ENCODE measurements at places on chromosomes 16 and 17.

- no peak for DNase-seq
These were observed 29.9 kb downstream of the DCUN1D3 start for GRCh38 chr16:20870122-20870820.

DNA sequence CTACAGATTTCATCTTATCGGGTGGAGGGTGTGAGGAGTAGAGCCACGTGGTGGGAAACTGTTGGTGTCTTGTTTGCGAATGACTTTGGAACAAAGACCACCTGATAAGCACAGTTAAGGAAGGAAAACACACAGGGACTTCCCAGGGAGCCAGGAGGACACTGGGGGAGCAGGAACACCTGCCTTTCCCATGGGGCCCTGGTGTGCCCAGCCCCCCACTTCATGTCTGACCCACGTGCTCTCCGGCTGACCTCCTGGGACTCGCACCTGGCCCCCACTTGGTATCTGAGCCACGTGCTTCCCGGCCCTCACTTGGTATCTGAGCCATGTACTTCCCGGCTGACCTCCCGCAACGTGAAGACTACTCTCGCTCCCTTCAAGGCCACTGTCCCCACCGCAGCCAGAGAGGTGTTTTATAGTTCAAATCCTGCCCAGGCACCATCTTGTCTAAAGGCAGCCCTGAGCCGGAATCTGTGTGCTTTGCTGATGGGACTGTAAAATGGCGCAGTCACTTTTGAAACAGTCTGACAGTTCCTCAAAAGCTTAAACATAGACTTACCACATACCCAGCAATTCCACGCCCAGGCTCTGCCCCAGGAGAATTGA is 5.4 kb upstream of the CSNK1D start:
- no peak for DNase-seq

DNA sequence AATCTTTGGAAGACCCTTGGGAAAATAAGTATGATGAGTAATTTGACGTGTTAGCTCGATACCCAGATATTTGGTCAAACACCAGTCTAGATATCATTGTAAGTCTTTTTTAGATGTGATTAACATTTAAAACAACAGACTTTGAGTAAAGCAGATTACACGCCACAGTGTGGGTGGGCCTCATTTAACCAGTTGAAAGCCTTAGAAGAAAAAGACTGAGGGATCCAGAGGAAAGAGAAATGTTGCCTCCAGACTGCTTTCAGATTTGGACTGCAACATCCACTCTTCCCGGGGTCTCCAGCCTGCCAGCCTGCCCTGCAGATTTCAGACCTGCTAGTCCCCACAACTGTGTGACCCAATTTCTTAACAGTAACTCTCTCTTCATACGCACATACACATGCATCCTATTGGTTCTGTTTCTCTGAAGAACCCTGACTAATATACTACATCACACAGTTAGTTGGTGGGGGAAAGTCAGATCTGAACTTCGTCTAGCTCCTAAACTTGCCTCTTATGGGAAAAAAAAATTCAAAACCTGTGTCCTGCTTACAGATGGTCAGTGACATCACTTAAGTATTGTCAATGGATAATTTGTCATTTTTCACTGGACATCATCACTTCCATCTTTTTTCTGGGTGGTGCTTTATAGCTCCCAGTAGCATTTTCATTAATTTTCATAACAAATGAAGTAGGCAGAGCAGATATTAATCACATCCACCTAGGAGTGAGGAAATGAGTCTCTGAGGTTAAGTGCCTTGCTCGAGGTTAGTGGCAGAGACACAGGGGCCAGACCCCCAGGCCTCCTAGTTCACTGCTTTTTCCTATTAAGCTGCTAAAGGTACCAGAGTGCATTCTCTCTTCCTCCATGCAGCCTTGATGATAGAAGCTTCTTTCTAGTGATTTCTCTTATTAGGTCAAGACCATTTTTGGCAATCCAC is 107.7 kb upstream of the TOB1 start:
- DNase-seq = no peak

- no peak for DNase-seq
These were observed 167.8 kb upstream of the ASIC2 start for GRCh38 chr17:33460781-33461450.

GRCh38 chr16:5895137-5895536 is 797.5 kb upstream of the EEF2KMT start:
- no peak for DNase-seq

- DNase-seq = no peak
These were observed 19.4 kb upstream of the ABCA3 start for GRCh38 chr16:2359919-2360318.

DNA sequence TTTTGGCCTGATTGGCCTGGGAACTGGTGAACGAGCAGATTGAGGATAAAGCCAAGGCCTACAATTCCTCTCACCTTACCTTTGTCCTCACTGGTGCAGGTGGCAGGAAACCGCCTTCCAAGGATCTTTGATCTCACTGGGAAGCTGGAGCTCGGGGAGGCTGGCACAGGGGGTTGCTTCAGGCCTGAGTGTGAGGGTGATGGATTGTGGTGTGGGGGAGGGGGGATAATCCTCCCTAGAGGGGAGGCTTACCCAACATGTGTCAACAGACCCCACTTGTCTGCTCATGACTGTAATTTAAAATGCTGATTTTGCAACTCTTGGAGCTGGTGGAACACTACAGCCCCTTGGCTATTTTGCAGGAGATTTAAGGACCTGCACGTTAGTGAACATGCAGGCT is 4.5 kb upstream of the RMI2 start:
- no peak for DNase-seq

DNA sequence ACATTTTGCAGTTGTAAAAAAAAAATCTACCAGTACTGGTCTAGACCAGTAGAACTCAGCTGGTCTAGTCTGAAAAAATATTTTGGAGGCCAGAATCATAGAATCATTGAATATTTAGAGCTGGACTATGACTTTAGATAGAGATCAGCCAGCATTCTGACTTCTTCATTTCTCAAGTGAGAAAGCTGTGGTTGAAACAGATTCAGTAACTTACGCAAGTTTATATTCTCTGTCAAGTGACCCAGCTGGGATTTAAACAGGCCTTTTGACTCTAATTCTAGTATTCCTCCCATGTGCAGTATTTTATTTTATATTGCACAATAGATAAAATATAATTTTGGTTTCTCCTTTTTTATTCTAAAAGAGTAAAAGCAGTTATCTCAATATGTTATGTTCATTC is 4.9 kb downstream of the TNRC6A start:
- DNase-seq = no peak

GRCh38 chr16:80573700-80574120 is 32.9 kb downstream of the DYNLRB2 start:
- DNase-seq = no peak

- DNase-seq = no peak
These were observed 1.7 kb upstream of the GJD3 start for GRCh38 chr17:40366076-40366860.

DNA sequence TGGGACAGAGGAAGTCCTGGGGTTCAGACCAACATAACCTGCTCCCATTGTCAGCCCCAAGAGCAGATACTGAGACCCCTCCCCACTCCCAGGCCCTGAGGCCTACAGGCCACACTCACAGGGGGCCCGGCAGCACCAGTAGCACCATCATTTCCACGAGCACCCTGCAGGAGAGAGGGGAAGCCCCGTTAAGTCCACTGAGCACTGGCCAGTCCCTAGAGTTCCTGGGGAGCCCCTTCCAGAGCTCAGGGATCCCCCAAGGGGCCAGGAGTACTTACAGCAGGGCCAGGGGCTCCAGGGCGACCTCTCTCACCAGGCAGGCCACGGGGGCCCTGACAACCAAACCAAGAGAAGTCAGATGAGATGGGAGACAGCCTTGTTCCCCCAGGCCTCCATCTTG is 5.4 kb downstream of the COL1A1 start:
- DNase-seq = no peak

DNA sequence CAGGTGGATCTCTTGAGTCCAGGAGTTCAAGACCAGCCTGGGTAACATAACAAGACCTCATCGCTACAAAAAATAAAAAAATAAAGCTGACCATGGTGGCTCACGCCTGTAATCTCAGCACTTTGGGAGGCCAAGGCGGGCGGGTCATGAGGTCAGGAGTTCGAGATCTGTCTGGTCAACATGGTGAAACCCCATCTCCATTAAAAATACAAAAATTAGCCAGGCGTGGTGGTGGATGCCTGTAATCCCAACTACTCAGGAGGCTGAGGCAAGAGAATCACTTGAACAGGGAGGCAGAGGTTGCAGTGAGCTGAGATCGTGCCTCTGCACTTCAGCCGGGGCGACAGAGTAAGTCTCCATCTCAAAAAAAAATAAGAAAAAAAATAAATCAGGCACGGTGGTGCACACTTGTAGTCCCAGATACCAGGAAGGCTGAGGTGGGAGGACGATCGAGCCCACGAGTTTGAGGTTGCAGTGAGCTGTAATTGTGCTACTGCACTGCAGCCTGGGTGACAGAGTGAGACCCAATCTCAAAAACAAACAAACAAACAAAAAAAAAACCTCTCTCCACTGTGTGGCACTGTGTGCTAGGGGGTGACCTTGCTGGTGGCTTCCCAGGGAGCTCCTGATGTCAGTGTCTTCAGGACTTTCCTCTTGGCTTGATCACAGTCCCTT is 19.8 kb upstream of the MAPK3 start:
- DNase-seq = no peak

- DNase-seq = no peak
These were observed 10.8 kb upstream of the MTMR4 start for GRCh38 chr17:58525239-58525638.

DNA sequence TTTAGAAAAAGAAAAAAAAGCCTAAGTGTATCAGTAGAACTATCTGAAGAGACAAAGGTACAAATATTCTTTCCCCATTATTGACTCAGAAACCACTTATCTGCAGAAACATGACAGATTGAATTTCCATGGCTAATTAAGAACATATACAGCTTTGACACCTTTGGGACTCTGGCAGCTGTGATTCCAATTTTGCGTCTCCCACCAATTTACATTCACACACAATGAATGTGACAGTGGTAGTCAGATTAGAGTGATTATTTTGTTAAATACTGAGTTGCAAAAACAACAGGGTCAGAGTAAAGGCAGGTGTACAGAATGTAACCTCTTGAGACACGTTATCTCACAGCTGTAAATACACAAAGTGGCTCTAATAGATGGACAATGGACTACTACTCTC is 5.3 kb upstream of the PPM1D start:
- DNase-seq = no peak

GRCh38 chr16:58655215-58655596 is 25.6 kb upstream of the CNOT1 start:
- DNase-seq = no peak

DNA sequence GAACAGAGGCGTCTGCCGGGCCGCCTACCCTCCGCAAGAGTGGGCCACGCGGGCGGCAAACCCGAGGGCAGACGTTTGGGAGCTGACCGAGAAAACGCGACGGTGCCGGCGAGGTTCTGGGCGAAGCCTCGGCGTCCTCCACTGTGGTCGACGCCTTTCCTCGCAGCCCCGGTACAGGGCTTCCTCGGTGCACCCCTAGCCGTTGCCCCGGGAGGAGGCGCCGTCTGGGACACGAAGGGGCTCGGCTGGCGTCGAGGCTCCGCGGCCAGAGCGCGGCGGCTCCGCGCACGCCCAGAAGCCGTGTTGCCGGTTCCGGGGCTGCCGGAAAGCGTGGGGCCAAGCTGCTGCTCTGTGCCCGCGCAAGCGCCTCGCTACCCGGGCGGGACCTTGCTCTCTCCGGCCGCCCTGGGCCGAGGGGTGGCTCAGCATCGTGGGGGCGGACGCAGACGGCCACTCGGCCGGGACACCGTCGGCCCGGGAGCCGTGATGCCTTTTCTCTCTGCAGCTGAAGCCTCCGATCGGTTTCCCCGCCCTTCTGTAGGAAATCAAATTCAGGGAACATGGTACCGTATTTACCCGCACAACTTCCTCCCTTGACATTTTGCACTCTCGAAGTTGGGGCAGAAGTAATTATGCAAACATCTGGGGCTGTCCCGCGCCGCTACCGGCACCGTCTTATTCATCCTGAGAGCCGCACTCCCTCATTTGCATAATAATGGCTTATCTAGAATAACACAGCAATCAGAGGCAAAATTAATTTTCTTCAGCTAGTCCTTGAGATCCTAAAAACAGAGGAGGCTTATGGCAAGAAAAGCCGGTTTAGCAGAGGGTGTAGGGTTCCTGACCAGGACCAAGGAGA is 7.3 kb upstream of the CBX8 start:
- DNase-seq = no peak

GRCh38 chr16:3819746-3820724 is 60.5 kb downstream of the CREBBP start:
- no peak for DNase-seq

All from stimulated activated CD8-positive, alpha-beta memory T cell treated with anti-CD3 and anti-CD28 coated beads, Interleukin-2, amount 100 ng/mL, for 1 hour (primary cell).